Right ventricle myocardium inferior (tissue), 1 donor: ENCODE measurements at places on chromosomes 13 and 19. TPM values are rescaled to one million over a fixed set of nuclear protein-coding genes. Genes with fewer than 3 reads are reported as not detected.

ETV2 gene
- 0.68 TPM for total RNA-seq

ZNF223 gene
- 2.4 TPM for total RNA-seq

DNA sequence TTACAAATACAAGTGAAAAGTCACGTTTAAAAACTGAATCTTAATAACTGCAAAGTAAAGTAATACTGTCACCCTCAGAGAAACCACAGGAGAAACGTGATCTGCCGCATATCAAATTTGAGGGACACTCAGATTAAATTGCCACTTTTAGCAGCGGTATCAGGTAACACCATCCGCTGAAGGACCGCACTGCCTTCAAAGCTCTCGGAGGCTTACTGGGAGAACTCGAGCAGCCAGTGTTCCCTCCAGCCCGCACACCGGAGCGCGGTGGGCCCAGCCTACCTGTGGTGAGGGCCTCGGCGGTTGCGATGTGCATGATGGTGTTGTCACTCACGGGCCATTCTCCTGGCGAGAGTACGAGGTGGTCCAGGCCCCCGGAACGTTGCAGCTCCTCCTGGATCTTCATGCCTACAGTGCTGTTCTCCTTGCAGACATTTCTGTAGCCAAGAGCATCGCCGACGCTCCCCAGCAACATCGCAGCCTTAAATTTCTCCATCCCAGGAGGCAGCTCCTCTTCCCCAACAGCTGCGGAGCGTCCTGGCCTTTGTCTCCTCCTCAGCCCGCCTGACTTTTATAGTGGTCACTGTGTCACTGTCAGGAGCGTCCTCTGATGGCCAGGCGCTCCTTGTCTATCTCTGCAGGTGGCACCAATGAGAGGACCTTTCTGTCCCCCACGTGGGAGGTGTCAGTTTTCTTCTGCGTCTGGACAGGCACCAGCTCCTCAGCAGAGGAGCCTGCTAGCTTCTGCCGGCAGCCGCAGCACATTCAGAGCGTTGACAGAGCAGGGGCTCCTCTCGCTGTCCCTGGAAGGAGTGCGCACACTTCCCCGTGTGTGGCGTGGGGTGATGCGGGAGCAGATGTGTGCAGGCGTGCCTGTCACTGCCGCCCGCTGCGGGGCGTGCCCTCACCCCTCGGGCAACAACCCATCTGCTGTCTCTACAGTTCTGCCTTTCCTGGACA is at the start of gene ADPRHL1:
TSS of gene ADPRHL1 (minus strand) at position 547 of the 960 bp plus-strand sequence. CDS start at position 496, 51 bp downstream.
- DNase-seq = no peak

GRCh38 chr13:30364876-30365275 is 57.4 kb upstream of the UBE2L5 start:
- no peak for DNase-seq

GRCh38 chr13:45410001-45410400 is 8.2 kb downstream of the SLC25A30 start:
- no peak for DNase-seq

DNA sequence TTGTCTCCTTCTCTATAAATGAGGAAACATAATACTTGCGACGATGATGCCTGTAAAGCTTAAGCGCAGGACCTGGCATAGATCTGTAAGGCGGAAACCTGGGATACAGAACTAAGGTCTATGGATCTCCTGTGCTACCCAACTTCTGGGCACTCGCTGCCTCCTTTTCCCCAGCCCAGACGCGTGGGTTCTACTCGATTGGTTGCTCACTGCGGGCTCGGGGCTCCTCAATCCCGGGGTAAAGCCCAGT is 615 bp upstream of the PSMC4 start:
- DNase-seq = no peak

FTL gene
- 1,007 TPM for total RNA-seq

ZNF541 gene
- total RNA-seq = 1.2 TPM

- no peak for DNase-seq
Measured at GRCh38 chr13:81664872-81665271, 1323.9 kb upstream of the SPRY2 start.

ZNF98 gene
- not detected for total RNA-seq

- DNase-seq = no peak
Measured at GRCh38 chr13:25169356-25169755, 2.7 kb downstream of the AMER2 start.

PLEKHF1 gene
- total RNA-seq = 43.6 TPM

DNA sequence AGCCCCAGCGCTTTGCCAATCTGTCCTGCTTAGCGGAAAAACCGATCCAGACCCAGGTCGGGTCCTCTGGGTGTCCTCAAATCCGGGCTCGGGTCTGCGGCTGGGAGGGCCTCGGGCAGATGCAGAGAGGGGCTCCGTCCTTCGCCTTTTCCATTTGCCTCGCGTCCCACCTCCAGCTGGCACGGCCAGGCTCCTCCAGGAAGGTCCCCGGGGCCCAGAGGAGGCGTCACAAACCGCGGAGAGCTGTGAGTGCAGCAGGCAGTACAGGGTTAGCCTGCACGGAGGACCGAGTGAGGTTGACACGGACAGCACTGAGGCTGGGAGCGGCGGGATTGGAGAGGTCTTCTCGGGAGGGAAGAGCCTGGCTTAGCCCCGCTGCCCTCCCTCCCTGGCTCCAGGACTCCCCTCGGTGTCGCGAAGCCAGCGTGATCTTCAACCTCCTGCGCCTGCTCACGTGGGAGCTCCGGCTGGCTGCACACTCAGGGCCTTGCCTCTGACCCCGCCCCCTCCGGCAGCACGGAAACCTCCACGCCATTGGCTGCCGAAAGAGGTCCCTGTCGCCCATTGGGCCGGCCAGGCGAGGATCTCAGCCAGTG is 2.8 kb upstream of the IFNL2 start:
- no peak for DNase-seq

- no peak for DNase-seq
Measured at GRCh38 chr19:46839752-46840497, 10.7 kb downstream of the AP2S1 start.

ICAM3 gene
- 36.7 TPM for total RNA-seq

DNA sequence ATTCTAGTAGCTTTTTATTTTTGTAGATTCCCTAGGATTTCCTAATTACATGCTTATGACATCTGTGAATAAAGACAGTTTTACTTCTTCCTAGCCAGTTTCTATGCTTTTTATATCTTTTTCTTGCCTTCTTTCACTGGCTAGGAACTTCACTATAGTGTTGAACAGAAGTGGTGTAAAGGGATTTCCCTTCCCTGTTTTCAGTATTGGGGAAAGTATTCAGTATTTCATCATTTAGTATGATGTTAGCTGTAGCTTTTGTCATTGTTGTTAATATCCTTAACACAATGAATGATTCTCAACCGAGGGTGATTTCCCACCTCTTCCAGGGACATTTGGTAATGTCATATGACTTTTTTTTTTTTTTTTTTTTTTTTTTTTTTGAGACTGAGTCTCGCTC is 77.3 kb downstream of the SLC6A16 start:
- DNase-seq = no peak

SPACA4 gene
- total RNA-seq = not detected

ZIM2 gene
- not detected for total RNA-seq

F2RL3 gene
- 0.27 TPM for total RNA-seq

CNOT3 gene
- total RNA-seq = 17.6 TPM

NECTIN2 gene
- total RNA-seq = 41.8 TPM

DNA sequence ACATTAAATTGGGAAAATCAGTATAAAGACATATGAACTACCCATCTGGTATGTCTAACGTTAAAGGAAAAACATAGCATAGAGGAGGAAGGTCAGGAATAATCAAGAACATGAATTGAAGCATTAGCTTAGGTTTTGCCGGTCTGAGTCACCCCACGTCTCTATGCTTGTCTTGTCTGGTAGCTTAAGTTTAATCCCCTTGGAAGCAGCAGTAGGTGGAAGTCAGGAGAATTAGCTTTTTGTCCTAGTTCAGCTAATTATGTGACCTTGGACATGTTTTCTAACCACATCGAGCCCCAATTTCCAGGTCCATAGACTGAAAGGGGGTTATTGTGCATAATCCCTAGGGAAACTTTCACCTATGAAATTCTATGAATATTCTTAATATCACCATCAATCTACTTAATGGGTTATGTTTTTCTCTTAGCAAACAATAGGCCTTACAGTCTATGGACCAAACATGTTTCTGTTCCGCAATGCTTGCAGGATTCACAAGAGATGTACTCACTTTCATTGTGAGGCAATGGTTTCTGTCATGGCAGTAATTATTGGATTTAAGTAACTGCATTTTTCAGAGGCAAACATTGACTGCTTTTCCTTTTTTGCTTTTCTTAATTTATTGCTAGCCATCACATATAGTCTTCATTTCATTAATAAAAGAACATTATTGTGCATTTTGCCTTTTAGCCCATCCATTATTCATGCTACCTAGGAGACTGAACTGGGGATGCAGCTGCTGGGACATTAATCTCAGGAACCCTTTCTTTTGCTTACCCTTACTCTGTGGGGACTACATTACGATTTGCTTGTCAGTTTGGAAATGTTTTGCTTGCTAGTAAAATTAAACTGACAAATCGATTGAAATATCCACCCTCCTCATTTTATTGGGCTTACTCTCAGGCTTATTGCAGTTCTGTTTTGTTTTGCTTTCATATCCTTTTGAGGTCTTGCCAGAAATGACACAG is 304.8 kb upstream of the MAB21L1 start:
- no peak for DNase-seq

DNA sequence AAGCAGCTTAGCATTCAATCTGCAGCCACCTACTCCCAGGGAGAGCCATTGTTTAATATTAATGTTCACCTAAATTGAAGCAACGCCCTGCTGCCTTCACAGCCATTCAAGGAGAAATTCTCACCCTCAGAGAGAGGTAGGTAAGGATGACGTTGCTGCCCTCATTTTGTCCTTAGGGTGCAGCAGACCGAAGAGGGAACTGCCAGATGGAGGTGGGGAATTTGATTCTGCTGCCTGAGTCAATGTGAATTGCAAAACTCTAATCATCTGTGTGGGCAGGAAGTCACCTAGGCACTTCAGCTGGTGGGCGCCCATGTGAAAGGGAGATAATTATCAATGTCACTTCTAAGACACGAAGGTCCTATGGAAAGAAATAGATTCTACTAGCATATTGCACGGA is 503.4 kb downstream of the TBC1D4 start:
- no peak for DNase-seq
